Lower lobe of right lung (tissue), 2 donors: ENCODE measurements at places on chromosomes 16 and 17. TPM values are rescaled to one million over a fixed set of nuclear protein-coding genes. Genes with fewer than 3 reads are reported as not detected.

GRCh38 chr17:77734371-77735080 lies 224.0 kb upstream of the TNRC6C start:
- peaks cover 31% of the 10 kb centered on the region for H3K4me1 ChIP-seq
- H3K36me3 ChIP-seq, result no peaks in the 10 kb centered on the region
- H3K27me3 ChIP-seq, result no peaks in the 10 kb centered on the region
- H3K4me3 ChIP-seq, result no peak overlapping the region

- no peaks in the 10 kb centered on the region for H3K36me3 ChIP-seq
- H3K4me1 ChIP-seq, result peaks cover 46% of the 10 kb centered on the region
- no peaks in the 10 kb centered on the region for H3K27me3 ChIP-seq
- H3K4me3 ChIP-seq, result peak overlapping the region; percentile 67
These were observed 544 bp downstream of the CYB561 start for GRCh38 chr17:63445571-63445953.

GRCh38 chr16:52953215-52953614 lies 99.5 kb downstream of the CHD9NB start:
- H3K27me3 ChIP-seq, result no peaks in the 10 kb centered on the region
- no peak overlapping the region for H3K27ac ChIP-seq
- H3K4me3 ChIP-seq, result no peak overlapping the region
- no peaks in the 10 kb centered on the region for H3K36me3 ChIP-seq
- no peaks in the 10 kb centered on the region for H3K4me1 ChIP-seq
- DNase-seq, result no peak

- DNase-seq, result peak; percentile 82
- no peaks in the 10 kb centered on the region for H3K27me3 ChIP-seq
- H3K4me3 ChIP-seq, result peak overlapping the region; percentile 71
- H3K36me3 ChIP-seq, result no peaks in the 10 kb centered on the region
These were observed 23.2 kb upstream of the CRYM start for GRCh38 chr16:21301168-21301894.

DNA sequence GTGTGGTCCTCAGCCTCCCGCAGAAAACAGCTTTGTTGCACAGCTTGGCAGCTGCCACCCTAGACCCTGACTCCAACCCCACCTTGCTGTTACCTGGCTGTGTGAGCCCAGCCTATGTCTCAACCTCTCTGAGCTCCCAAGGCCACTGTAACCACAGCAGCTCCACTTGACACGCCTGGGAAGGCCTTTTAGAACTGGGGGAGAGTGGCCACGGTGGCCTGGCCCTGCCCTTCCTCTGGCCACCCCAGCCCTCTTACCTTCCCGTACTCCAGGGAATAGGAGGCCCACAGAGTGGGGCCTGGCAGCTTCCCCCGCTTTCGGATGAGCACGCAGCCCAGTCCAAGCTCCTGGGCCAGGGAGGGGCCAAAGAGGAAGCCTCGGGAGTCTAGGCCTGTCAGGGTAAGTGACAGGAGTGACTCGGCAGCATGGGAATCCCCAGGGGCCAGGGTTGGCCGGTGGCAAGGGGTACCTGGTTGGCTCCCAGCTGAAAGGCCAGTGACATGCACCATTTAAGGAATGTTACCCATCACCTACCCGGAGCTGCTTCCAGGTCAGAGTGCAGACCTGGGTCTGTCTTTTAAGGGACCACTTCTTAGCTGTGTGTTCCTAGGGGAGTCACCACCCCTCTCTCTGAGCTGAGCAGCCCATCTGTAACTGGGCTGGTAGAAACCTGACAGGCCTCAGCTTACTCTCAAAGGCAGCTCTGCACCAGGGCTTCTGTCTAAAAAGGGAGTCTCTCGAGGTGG lies 1.4 kb downstream of the APRT start:
- H3K4me1 ChIP-seq, result peaks cover 31% of the 10 kb centered on the region
- H3K27ac ChIP-seq, result peak overlapping the region; percentile 95
- H3K27me3 ChIP-seq, result no peaks in the 10 kb centered on the region
- no peak for DNase-seq

- peaks cover 24% of the 10 kb centered on the region for H3K4me1 ChIP-seq
- H3K4me3 ChIP-seq, result peak overlapping the region; percentile 89
- no peak for DNase-seq
These were observed 526 bp downstream of the TSNAXIP1 start for GRCh38 chr16:67807148-67807682.

DNA sequence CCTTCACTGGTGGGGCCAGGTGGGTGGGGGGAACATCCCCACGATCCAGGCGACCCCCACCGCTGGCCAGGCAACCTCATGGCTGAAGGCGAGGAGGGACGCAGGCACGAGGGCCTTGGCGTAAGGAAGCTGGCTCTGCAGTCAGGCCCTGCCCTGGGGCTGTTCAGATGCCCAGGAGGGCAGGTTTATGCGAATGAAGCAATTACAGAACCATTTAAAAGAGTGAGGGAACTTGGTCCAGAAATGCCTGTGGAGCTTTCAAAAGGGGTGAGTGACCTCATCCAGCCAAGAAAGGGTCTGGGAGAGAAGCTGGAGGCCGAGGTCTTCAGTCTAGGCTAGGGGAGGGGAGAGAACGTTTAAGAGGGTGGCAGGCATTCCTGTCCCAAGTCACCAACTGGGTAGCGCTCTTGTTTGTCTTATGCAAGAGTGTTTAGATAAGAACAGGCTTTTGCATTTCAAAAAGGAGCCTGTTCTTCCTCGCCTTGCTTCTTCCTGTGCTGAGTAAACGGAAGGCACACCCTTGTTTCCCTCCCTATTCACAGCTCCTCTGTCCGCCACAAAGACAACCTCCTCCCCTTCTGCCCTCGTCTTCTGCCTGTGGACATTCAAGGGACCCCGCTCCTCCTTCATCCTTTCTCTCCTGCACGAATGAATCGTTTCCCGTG lies 183.5 kb upstream of the SDK2 start:
- no peak overlapping the region for H3K4me3 ChIP-seq
- H3K27ac ChIP-seq, result peak overlapping the region; percentile 73
- peaks cover 26% of the 10 kb centered on the region for H3K4me1 ChIP-seq
- DNase-seq, result no peak

- H3K36me3 ChIP-seq, result no peaks in the 10 kb centered on the region
- no peak for DNase-seq
- H3K27me3 ChIP-seq, result no peaks in the 10 kb centered on the region
- H3K4me3 ChIP-seq, result no peak overlapping the region
- no peaks in the 10 kb centered on the region for H3K4me1 ChIP-seq
These were observed 56.4 kb upstream of the FAM20A start for GRCh38 chr17:68657576-68657975.

- H3K4me3 ChIP-seq, result no peak overlapping the region
- peaks cover 19% of the 10 kb centered on the region for H3K27me3 ChIP-seq
- no peaks in the 10 kb centered on the region for H3K36me3 ChIP-seq
- peaks cover 32% of the 10 kb centered on the region for H3K4me1 ChIP-seq
- no peak for DNase-seq
- H3K27ac ChIP-seq, result peak overlapping the region; percentile 51
These were observed 173.6 kb downstream of the IRF8 start for GRCh38 chr16:86072328-86073102.

GRCh38 chr17:68387435-68388218 lies 69.7 kb downstream of the WIPI1 start:
- H3K27me3 ChIP-seq, result no peaks in the 10 kb centered on the region
- H3K27ac ChIP-seq, result no peak overlapping the region
- no peak for DNase-seq
- H3K36me3 ChIP-seq, result no peaks in the 10 kb centered on the region
- H3K4me1 ChIP-seq, result peaks cover 31% of the 10 kb centered on the region
- no peak overlapping the region for H3K4me3 ChIP-seq

- H3K4me1 ChIP-seq, result peaks cover 6% of the 10 kb centered on the region
- H3K36me3 ChIP-seq, result no peaks in the 10 kb centered on the region
- no peak for DNase-seq
- no peak overlapping the region for H3K27ac ChIP-seq
These were observed 30.0 kb downstream of the USP32 start for GRCh38 chr17:60361889-60362288.

DNA sequence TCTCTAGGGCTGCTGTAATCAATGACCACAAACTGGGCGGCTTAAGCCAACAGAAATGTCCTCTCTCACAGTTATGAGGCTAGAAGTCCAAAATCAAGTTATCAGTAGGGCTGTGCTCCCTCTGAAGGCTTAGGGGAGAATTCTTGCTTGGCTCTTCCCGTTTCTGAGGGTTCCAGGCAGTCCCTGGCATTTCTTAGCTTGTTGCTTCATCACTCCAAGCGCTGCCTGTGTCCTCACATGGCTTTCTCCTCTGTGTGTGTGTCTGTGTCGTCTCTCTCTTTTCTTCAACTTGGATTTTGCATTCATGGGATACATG lies 13.7 kb upstream of the CDC42EP4 start:
- H3K27ac ChIP-seq, result no peak overlapping the region
- H3K4me3 ChIP-seq, result no peak overlapping the region
- no peak for DNase-seq
- no peaks in the 10 kb centered on the region for H3K27me3 ChIP-seq
- H3K4me1 ChIP-seq, result no peaks in the 10 kb centered on the region

GRCh38 chr17:48589060-48589830 lies 796 bp downstream of the HOXB3 start:
- H3K27me3 ChIP-seq, result peaks cover 77% of the 10 kb centered on the region
- no peaks in the 10 kb centered on the region for H3K36me3 ChIP-seq
- H3K27ac ChIP-seq, result peak overlapping the region; percentile 81
- peak overlapping the region; percentile 63 for H3K4me3 ChIP-seq

GRCh38 chr16:17512636-17513220 lies 42.0 kb upstream of the XYLT1 start:
- peaks cover 4% of the 10 kb centered on the region for H3K27me3 ChIP-seq
- DNase-seq, result no peak
- no peak overlapping the region for H3K4me3 ChIP-seq
- no peak overlapping the region for H3K27ac ChIP-seq
- no peaks in the 10 kb centered on the region for H3K36me3 ChIP-seq

- peaks cover 48% of the 10 kb centered on the region for H3K4me1 ChIP-seq
- H3K27ac ChIP-seq, result no peak overlapping the region
- peak overlapping the region; percentile 34 for H3K4me3 ChIP-seq
- H3K36me3 ChIP-seq, result no peaks in the 10 kb centered on the region
- peaks cover 21% of the 10 kb centered on the region for H3K27me3 ChIP-seq
These were observed 150.2 kb upstream of the GSE1 start for GRCh38 chr16:85462714-85463611.

GRCh38 chr16:4393240-4393600 lies 21.6 kb downstream of the VASN start:
- no peaks in the 10 kb centered on the region for H3K27me3 ChIP-seq
- peak; percentile 67 for DNase-seq
- no peak overlapping the region for H3K4me3 ChIP-seq
- peak overlapping the region; percentile 53 for H3K27ac ChIP-seq

GRCh38 chr16:69093974-69094373 lies 11.5 kb upstream of the HAS3 start:
- no peak for DNase-seq
- peaks cover 11% of the 10 kb centered on the region for H3K4me1 ChIP-seq
- H3K4me3 ChIP-seq, result no peak overlapping the region
- no peaks in the 10 kb centered on the region for H3K36me3 ChIP-seq

- H3K27me3 ChIP-seq, result no peaks in the 10 kb centered on the region
- H3K36me3 ChIP-seq, result peaks cover 69% of the 10 kb centered on the region
These were observed 5.9 kb downstream of the COQ7 start for GRCh38 chr16:19073344-19073743.

DNA sequence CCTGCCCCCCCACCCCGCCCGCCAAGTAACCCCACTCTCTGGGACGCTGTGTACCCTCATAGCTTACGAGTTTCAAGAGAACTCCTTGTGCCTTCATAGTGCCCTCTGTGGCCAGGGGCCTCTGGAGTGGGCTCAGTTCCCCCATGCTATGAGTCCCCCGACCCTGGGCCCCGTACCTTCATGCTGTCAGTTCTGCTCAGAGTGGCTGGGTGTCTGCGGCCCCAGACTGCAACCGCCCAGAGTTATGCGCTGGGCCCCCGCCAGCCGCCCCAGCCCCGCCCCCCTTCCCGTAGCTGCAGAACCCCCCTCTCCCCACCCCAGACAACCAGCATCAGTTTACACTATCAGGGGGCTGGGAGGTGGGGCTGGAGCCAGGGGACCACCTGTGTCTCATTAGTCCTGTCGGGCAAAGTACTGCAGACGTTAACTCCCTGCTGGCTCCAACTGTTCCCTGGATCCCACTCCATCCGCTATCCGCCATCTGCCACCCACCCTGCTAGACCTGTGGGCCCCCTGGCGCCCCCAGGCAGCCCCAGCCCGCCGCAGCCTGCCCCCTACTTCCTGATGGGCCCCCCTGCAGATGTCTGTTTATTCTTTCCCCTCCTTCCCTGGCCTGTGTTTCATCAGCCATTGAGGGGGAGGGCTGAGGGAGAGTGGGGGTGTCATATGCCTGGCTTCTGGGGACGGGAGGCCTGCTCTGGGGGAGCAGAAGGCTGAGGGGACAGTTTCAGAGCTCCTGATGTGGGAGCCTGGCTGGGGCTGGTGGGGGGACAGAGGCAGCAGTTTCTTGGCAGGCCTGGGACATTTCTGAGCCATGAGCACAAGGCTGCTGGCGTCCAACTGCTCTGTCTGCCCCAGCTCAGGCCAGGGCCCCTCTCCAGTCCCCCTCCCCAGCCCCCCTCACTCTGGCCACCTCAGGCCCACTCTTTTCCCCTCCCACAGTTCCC lies at the start of gene MFAP4:
TSS of gene MFAP4 (minus strand) at position 217 of the 947 bp plus-strand sequence. CDS start at position 182, 35 bp downstream.
- H3K27ac ChIP-seq, result peak within 1 kb of the TSS; percentile 77
- H3K36me3 ChIP-seq, result peaks cover 35% of the 10 kb centered on the region
- no peak for DNase-seq
- H3K27me3 ChIP-seq, result no peaks in the 10 kb centered on the region

GRCh38 chr17:63445065-63445464 lies 1.0 kb downstream of the CYB561 start:
- no peak for DNase-seq
- H3K36me3 ChIP-seq, result no peaks in the 10 kb centered on the region
- H3K4me1 ChIP-seq, result peaks cover 51% of the 10 kb centered on the region
- H3K27ac ChIP-seq, result peak overlapping the region; percentile 93
- H3K4me3 ChIP-seq, result peak overlapping the region; percentile 67

GRCh38 chr16:3242709-3243108 lies 7.8 kb upstream of the ZNF200 start:
- no peak overlapping the region for H3K27ac ChIP-seq
- DNase-seq, result no peak
- no peaks in the 10 kb centered on the region for H3K27me3 ChIP-seq
- peaks cover 3% of the 10 kb centered on the region for H3K36me3 ChIP-seq

DNA sequence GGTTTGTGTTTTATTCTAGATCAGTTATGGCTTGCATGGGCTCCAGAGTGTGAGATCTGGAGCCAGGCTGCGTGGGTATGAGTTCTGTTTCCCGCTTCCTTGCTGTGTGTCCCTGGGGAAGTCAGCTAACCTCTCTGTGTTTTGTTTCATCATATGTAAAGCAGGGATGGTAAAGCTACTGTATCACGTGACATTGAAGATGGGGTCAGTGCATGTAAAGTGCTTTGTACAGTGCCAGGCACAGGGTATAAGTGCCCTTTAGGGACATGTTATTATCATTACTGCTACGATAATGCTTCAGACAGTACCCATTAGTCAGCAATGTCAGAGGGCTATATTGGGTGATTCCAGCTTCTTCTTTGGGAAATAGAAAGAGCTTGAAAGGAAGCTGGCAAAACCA lies 186.2 kb downstream of the FOXL1 start:
- H3K4me3 ChIP-seq, result no peak overlapping the region
- H3K27me3 ChIP-seq, result peaks cover 47% of the 10 kb centered on the region
- no peak overlapping the region for H3K27ac ChIP-seq
- H3K36me3 ChIP-seq, result no peaks in the 10 kb centered on the region
- DNase-seq, result no peak

The RNU2-1 gene
- total RNA-seq, result 8,279 TPM

The PRAC1 gene
- not detected for total RNA-seq

The CD300H gene
- 0.92 TPM for total RNA-seq

The CYBC1 gene
- total RNA-seq, result 132 TPM

The KRT36 gene
- total RNA-seq, result not detected

The METRNL gene
- total RNA-seq, result 59.8 TPM
